NCI-H1092 treated with DMSO at 0.1 percent for 48 hours (cell line): ENCODE measurements at places on chromosomes 3 and 15.

DNA sequence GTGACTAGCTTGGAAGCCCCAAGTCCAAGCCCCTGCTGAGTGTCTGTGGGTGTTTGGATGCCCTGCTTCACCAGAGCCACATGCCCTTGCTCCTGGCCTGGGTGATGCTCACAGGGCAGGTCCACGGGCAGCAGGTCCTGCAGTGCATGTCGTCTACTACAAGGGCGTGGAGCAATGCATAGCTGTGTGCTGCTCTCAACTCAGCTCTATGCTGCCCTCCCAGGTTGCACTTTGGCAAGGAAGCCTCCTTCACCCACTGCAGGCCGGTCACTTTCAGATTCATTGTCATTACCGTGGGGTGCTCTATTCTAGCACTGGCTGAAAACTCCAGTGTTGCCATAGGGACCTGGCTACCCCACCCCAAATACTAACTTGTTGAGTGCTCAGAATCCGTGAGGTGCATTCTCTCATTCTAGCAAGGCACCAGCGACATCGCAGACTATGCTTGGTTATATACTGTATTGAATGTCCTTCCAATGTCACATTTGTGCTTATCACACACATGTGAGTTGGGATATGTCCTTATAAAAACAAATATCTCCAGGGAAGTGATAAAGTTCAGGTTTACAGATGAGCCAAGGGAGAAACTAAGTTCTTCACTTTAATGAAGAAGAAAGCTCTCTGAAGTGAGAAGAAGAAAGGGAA lies 51.8 kb downstream of the GRAMD1C start:
- no peak for DNase-seq

- no peak for DNase-seq
Measured at GRCh38 chr3:13616359-13616758, 67.4 kb downstream of the FBLN2 start.

GRCh38 chr15:39156166-39156565 lies 424.7 kb upstream of the THBS1 start:
- no peak for DNase-seq

DNA sequence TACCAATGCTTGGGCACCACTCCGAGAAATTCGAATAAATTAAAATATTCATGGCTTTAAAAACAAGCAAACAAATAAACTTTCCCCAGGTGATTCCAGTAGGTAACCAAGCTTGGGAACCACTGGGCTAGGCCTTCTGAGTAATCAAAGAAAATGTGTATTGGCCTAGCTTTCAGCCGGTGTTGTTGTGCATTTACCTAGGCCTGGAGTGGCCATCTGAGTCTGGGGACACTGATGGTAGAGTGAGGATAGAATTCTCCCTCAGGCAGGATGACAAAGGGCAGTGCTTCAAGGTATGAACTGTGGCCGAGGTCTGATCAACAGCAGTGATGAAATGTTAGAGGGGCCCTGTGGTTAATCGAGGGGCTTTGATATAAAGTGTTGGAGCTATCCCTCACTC lies 440.5 kb downstream of the EPHB1 start:
- DNase-seq: no peak
